ENCODE measurements at places on chromosomes 5 and 9.

DNA sequence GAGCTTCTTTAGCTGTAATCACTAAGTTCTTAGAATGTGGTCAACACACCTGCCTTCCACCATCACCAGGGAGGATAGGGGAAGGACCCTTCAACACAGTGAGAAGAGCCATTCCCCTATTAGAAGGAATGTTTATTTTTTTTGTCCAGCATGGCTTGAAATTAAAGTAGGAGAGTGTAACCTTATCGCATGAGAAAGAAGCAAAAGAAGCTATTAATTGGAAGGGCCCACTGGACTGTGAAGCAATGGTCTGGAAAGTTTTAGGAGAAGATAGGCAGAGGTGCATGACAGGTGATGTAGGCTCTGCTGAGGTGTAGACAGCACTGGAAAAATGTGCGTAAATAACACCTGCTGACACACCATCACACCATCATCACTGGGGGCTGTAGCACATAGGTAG is 1526.0 kb downstream of the MAT2B start:
- no peak for DNase-seq

GRCh38 chr9:111000202-111000601 is 38.1 kb downstream of the LPAR1 start:
- DNase-seq: no peak

- no peak for DNase-seq
Observed at GRCh38 chr9:124267271-124267807, 9.6 kb downstream of the NEK6 start.

- no peak for DNase-seq
Observed at GRCh38 chr5:115594128-115595047, 7.9 kb downstream of the TICAM2 start.

GRCh38 chr9:127667127-127667844 is 39.5 kb upstream of the CFAP157 start:
- no peak for DNase-seq

DNA sequence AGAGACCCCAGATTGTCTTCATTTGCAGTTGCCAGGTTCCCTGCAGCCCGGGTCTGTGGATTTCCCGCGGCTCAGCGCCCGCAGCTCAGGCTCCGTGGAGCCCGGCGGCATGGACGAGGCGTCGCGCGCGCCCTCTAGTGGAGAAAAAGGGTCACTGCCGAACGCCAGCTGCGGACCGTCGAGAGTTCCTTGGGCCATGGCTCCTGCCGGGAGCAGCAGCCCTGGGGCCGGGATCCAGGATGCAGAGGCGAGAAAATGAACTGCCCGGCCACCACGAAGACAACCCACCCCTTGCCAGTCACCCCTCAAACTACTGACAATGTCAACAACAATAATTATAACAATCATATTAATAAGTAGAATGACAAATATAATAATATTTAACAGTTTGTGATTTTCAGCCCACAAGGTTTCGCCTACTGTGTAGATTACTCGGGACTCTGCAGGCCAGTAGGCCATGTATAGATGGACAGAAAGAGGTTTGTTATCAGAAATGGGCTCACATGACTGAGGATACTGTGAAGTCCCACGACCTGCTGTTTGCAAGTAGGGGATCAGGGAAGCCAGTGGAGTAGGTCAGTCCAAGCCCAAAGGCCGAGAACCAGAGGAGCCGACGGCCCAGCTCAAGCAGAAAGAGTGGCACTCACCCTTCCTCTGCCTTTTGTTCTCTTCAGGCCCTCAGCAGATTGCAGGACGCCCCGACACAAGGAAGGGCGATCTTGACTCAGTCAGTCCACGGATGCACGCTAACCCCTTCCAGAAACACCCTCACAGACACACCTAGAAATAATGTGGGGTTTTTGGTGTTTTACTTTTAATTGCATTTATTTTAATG is 43.1 kb downstream of the BOD1 start:
- no peak for DNase-seq

DNA sequence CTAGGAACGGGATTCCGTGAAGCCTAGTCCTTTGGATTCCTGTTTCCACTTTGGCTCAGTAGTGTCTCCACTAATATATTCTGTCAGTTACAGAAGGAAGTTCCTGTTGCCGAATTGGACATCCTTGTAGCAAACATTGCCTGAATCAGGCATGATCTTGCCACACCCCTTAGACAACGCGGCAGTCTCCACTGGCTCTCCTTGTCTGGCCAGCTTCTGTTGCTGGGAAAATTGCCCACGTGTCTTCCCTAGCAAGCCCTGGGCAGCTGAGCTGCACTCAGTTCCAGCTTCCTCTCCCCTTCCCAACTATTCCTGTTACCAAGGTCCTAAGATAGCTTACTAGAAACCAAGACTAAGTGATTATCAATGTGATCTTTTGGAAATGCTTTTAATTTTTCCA is 316.6 kb upstream of the RIOK2 start:
- no peak for DNase-seq

DNA sequence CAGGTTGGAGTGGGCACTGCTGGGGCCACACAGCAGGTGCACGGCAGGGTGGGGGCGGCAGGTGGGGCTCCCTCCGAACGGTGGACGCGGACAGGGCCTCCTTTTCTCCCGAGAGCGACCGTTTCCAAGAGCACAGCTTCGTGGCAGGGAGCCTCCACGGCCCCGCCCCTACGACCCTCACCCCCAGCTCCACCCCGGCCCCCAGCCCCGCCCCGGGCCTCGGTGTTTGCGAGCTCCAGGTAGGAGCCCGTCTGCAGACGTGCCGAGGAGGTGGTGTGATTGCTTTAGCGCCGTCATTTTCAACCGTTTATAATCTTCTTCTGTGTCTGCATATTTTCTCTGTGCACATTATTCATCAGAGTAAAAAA is 8.8 kb downstream of the GRIN1 start:
- no peak for DNase-seq

Measured in NCI-H524 treated with DMSO at 0.1 percent for 48 hours (cell line).